Activated CD4-positive, alpha-beta T cell treated with anti-CD3 and anti-CD28 coated beads, Interleukin-2, amount 10 ng/mL, durations not matched to agents 7 days and 5 days (primary cell): ENCODE measurements at places on chromosomes 11 and 22. TPM values are rescaled to one million over a fixed set of nuclear protein-coding genes. Genes with fewer than 3 reads are reported as not detected.
A peak's percentile ranks its signal among the peaks of the same experiment; 100 is the strongest.

- H3K36me3 ChIP-seq = no peaks in the 10 kb centered on the region
- DNase-seq = no peak
- H3K4me1 ChIP-seq = no peaks in the 10 kb centered on the region
- H3K27ac ChIP-seq = no peak overlapping the region
Measured at GRCh38 chr11:35598254-35599125, 19.8 kb upstream of the FJX1 start.

- H3K27ac ChIP-seq = peak overlapping the region; percentile 90
- peaks cover 65% of the 10 kb centered on the region for H3K36me3 ChIP-seq
- H3K4me3 ChIP-seq = peak overlapping the region; percentile 58
Measured at GRCh38 chr11:118003456-118003855, 17.3 kb downstream of the IL10RA start.

DNA sequence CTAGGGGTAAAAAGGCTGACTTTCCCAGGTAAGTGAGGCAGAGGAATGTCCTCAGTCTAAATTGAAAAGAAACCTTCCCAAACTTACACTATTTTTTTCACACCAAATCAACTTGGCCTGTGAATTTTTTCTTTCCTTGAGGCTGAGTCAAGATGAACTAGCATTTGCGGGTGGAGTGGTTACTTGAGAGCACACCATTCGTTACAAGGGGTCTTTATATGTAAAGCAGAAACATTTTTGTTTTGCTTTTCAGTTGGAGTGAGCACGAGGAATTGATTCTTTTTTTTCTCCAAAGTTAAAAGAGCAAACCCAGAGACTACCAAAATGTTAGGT is 36.4 kb downstream of the MAML2 start:
- peak overlapping the region; percentile 36 for H3K27ac ChIP-seq
- H3K36me3 ChIP-seq = peaks cover 17% of the 10 kb centered on the region
- peaks cover 48% of the 10 kb centered on the region for H3K4me1 ChIP-seq
- H3K4me3 ChIP-seq = no peak overlapping the region

- no peaks in the 10 kb centered on the region for H3K4me1 ChIP-seq
- peaks cover 2% of the 10 kb centered on the region for H3K27me3 ChIP-seq
- no peaks in the 10 kb centered on the region for H3K36me3 ChIP-seq
- H3K4me3 ChIP-seq = no peak overlapping the region
Measured at GRCh38 chr11:36057379-36058042, 113.6 kb downstream of the LDLRAD3 start.

GRCh38 chr11:4202749-4203148 is 108.2 kb downstream of the RRM1 start:
- no peak overlapping the region for H3K4me3 ChIP-seq
- H3K27me3 ChIP-seq = peaks cover 20% of the 10 kb centered on the region
- DNase-seq = no peak
- no peak overlapping the region for H3K27ac ChIP-seq
- no peaks in the 10 kb centered on the region for H3K4me1 ChIP-seq

DNA sequence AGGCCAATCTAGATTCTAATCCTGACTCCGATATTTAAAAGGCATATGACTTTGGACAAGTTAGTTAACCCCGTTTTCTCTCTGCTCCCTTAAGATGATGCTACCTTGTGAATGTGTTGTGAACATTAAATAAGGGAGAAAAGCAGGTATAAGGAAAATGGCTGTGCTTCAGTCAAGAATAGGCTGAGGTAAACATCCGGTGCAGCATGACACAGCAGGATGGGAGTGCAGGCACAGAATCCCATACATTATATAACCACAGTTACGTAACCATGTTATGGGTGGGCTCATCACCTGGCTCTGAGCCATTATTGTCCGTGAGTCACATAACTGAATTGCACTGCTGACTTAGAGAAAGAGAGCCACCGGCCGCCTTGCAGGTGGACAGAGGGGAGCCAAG is 382.2 kb upstream of the ANO5 start:
- no peak overlapping the region for H3K4me3 ChIP-seq
- H3K27ac ChIP-seq = no peak overlapping the region
- H3K27me3 ChIP-seq = no peaks in the 10 kb centered on the region
- DNase-seq = no peak
- no peaks in the 10 kb centered on the region for H3K4me1 ChIP-seq

DNA sequence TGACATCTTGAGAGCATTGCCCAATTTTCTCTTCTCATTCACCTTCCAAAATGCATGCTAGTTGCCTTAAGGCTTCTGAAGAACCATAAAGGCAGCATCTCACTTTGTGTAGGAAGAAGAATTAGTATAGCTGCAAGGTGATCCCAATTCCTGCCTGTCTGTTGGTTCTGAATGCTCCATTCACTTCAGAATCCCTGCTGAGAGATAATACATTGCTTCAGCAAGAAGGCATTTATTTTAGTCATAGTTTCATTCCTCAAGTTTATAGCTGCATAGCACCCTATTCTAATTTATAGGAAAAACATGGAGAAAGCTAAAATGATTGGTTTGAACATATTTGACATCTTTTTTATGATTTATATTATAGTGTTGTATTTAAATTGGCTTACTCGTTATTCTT is 181.3 kb downstream of the METTL15 start:
- DNase-seq = no peak
- no peak overlapping the region for H3K4me3 ChIP-seq
- peaks cover 9% of the 10 kb centered on the region for H3K36me3 ChIP-seq
- H3K27me3 ChIP-seq = no peaks in the 10 kb centered on the region
- no peaks in the 10 kb centered on the region for H3K4me1 ChIP-seq
- H3K27ac ChIP-seq = no peak overlapping the region

DNA sequence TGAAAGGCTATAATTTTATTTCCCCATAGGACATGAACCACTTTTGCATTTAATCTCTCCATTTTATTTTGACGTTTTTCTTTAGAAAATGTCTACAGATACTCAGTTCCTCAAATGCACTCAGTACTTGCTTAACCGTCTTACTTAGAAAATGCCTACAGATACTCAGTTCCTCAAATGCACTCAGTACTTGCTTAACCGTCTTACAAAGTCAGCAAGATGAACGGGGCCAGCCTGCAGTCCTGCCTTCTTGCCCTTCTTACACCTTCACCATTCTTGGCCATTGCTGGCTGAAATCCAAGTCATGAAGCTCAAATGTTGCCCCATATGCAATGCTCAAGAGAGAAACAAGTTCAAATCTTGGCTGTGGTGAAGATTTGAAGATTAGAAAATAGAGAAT is 34.1 kb downstream of the CSNK2A3 start:
- no peak overlapping the region for H3K27ac ChIP-seq
- no peaks in the 10 kb centered on the region for H3K4me1 ChIP-seq
- DNase-seq = no peak
- no peaks in the 10 kb centered on the region for H3K36me3 ChIP-seq
- H3K4me3 ChIP-seq = no peak overlapping the region

DNA sequence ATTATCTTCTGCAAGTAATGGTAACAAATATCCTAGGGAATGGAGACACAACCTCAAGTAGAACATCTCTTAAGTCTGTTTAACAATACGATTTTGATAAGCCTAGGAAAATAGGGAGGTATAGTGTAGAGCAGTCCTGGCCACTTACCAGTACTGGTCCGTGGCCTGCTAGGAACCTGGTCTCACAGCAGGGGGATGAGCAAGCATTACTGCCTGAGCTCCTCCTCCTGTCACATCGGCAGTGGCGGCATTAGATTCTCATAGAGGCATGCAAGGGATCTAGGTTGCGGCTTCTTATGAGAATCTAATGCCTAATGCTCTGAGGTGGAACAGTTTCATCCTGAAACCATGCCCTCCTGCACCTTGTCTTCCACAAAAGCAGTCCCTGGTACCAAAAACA is 4.4 kb downstream of the OR51V1 start:
- no peak for DNase-seq
- no peak overlapping the region for H3K27ac ChIP-seq
- H3K27me3 ChIP-seq = no peaks in the 10 kb centered on the region
- no peaks in the 10 kb centered on the region for H3K4me1 ChIP-seq
- H3K36me3 ChIP-seq = no peaks in the 10 kb centered on the region

DNA sequence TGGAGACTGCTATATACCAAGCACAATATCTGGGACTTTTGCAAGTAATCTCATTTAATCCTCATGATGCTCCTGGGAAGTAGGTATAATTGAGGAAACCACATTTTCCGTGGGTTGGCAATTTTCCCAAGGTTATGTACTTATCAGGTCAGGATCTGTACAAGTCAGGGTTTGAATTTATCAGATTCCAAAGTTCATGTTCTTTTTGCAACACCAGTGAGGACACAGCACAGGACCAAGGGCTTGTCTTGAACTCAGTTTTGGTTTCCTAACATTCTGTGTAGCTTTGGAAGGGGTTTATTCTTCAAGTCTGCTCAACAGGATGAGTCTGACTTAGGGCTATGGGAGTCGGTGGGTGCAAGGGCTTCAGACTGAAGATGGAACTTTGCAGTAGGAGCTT is 30.4 kb downstream of the INSC start:
- no peak overlapping the region for H3K4me3 ChIP-seq
- no peaks in the 10 kb centered on the region for H3K36me3 ChIP-seq
- peaks cover 10% of the 10 kb centered on the region for H3K27me3 ChIP-seq
- peaks cover 8% of the 10 kb centered on the region for H3K4me1 ChIP-seq

DNA sequence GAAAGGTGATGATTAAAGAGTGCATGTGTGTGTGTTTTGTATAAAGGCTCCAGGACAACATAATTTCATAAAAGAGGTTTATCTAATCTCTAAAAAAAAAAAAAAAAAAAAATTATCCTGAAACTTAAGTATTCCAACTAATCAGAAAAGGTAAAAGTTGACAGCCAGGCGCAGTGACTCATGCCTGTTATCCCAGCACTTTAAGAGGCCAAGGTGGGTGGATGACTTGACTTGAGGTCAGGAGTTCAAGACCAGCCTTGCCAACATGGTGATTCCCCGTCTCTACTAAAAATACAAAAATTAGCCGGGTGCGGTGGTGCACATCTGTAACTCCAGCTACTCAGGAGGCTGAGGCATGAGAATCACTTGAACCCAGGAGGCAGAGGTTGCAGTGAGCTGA is 632.7 kb upstream of the CHORDC1 start:
- H3K27ac ChIP-seq = no peak overlapping the region
- H3K4me3 ChIP-seq = no peak overlapping the region
- H3K27me3 ChIP-seq = no peaks in the 10 kb centered on the region
- no peaks in the 10 kb centered on the region for H3K4me1 ChIP-seq
- no peaks in the 10 kb centered on the region for H3K36me3 ChIP-seq

DNA sequence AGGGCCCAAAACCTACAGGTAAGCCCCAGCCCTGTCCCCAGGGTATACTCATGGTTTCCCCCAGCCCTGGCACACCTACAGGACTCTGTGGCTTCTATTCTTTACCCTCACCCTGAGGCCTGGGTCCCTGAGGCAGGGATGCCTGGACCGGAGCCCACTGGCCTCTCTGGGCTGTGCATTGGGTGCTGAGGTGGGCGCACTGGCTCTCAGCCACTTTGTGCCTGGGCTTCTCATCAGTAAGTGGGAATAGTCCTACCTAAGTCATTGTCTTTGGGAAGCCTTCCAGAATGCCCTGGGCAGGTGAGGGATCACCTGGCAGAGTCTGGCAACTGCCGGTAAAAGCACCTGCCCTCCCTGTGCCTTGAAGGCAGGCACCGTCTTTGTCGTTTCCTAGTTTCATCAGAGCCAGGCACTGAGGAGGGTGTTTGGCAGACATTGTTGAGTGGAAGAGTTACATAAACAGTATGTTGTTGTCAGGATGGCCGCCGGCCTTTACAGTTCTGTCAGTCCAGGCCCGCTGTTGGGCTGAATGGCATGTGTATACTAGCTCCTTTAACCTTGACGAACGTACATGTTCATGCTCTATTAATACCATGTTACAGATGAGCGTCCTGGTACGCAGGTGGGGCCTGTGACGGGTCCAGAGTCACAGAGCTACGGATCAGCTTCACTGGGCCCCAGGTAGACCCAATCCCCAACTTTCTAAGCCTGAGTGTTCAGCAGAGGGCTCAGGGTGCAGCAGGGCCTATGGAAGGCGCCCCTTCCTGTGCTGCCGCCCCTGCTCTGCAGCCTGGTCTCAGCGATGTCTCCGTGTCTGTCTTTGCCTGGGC is 23.0 kb downstream of the SHANK3 start:
- no peak overlapping the region for H3K4me3 ChIP-seq
- peaks cover 16% of the 10 kb centered on the region for H3K27me3 ChIP-seq
- no peaks in the 10 kb centered on the region for H3K36me3 ChIP-seq

- no peaks in the 10 kb centered on the region for H3K36me3 ChIP-seq
- DNase-seq = no peak
- peaks cover 54% of the 10 kb centered on the region for H3K27me3 ChIP-seq
- H3K27ac ChIP-seq = no peak overlapping the region
- peaks cover 1% of the 10 kb centered on the region for H3K4me1 ChIP-seq
Measured at GRCh38 chr11:120512739-120513435, 1.3 kb downstream of the GRIK4 start.

GRCh38 chr22:48332438-48333322 is 1495.0 kb downstream of the BRD1 start:
- H3K4me3 ChIP-seq = no peak overlapping the region
- H3K4me1 ChIP-seq = no peaks in the 10 kb centered on the region
- no peak for DNase-seq
- H3K27me3 ChIP-seq = no peaks in the 10 kb centered on the region
- H3K36me3 ChIP-seq = no peaks in the 10 kb centered on the region
- no peak overlapping the region for H3K27ac ChIP-seq

- peaks cover 89% of the 10 kb centered on the region for H3K36me3 ChIP-seq
- no peak for DNase-seq
- no peak overlapping the region for H3K27ac ChIP-seq
- no peaks in the 10 kb centered on the region for H3K27me3 ChIP-seq
Measured at GRCh38 chr11:48148749-48149148, 67.9 kb upstream of the OR4B1 start.

DNA sequence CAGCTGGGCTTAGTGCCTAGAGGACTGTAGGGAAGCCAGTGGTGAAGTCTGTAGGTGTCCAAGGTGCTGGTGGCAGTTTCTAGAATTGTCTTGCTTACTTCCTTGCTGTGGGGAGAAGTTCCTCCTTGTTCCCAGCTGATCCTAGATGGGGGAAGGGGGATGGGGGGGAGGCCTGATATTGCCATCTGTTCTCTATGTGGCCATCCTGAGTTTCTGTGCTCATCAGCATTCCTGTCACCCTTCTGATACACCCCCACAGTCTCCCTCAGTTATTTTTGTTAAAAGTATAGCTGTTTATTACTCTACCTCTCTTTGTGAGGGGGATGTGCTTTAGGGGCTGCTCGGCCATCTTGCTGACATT is 36.5 kb downstream of the MADD start:
- DNase-seq = no peak
- H3K27me3 ChIP-seq = no peaks in the 10 kb centered on the region
- H3K4me3 ChIP-seq = no peak overlapping the region
- H3K27ac ChIP-seq = no peak overlapping the region
- H3K36me3 ChIP-seq = peaks cover 67% of the 10 kb centered on the region

- peaks cover 13% of the 10 kb centered on the region for H3K36me3 ChIP-seq
- DNase-seq = no peak
- H3K27me3 ChIP-seq = peaks cover 46% of the 10 kb centered on the region
- H3K27ac ChIP-seq = peak overlapping the region; percentile 26
Measured at GRCh38 chr11:72243173-72244059, 560 bp downstream of the PHOX2A start.

The AGBL2 gene
- 4.9 TPM for total RNA-seq

The GP1BB gene
- total RNA-seq = not detected

The PAX6 gene
- not detected for total RNA-seq

The GALR3 gene
- not detected for total RNA-seq

The BBOX1 gene
- not detected for total RNA-seq

The RHOD gene
- total RNA-seq = 0.35 TPM

The AQP11 gene
- total RNA-seq = not detected
